K562 (cell line): ENCODE measurements at places on chromosomes 1 and 21.

DNA sequence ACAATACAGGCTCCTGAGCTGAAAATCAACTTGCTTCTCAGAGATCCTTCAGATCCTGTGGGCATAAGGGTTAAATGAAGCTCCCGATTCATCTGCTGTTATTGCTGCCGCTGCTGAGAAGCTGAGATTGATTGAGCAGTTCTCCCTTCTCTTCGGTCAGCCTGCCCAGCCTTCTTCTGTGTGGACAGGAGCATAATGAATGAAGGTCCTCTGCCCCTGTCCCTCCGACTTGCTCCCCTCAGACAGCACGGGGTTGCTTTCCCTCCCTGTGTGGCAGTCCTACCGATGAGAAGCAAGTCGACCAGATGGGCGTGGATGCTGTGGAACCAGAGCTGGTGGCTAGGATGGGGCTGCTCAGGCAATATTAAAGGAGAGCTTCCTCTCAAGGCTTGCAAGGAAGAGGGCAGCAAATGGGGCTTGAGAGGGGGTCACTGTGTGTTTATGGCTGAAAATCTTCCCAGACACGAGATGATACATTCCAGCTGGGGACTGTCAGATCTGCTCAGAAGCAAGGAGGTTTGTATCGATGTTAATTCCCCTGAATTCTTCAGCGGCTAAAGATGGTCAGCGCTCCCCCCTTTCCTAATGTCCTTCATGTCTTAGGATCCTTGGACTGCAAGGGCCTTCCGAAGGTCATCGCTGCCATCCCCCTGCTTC is 63.9 kb upstream of the GOLT1A start:
- DNase-seq, result no peak

GRCh38 chr1:164914208-164914607 is 355.2 kb downstream of the PBX1 start:
- DNase-seq, result no peak

DNA sequence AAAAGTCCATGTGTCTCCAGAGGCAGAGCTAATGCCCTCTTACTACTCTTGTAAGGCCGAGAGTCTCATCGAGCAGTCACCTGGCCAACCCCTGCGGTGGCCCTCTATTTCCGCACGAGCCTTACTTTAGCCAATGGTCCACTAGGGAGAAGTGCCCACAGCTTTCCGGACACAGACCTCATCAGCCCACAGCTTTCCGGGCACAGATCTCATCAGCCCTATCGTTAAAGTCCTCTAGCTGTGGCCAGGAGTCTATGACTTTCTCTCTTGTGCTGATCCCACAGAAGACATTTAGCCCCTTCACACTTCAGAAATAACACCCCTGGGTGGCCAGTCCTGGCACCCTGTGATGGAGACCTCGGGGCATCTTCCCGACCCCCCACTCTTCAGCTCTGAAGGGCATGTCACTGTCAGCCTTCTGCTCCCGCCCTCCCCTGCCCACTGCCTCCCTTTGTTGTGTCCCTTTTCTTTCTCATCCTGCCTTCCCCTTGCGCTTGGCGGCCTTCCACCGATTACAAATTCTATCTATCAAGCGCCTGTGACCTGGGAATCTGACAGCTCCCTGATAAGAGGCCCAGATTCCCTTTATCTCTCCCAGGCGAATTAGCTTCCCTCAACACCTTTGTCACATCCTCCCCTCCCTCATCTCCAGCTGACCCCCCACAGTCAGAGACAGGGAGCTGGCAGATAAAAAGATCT is 161.0 kb downstream of the PLXNA2 start:
- DNase-seq, result no peak

DNA sequence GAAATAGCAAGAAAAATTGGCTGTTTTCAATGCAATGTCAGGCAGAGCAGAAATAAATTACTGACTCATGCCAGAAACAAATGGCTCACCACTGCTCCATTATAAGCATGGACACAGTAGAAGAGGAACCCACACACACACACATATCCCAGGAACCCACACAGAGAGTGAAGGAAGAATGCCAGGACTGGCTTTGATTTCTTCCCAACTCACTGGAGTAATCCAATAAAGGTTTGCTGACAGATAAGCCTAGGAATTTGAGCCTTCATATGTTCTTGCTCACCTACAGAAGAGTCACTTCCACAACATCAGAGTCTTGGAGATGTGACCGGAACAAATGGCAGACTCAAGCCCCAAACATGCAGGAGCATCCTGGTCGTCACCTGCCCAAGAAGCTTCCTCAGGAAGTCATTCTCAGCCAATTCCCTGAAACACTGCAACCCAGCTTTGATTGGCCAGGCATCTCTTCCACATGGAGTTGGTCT is 2.2 kb downstream of the SH3BP5L start:
- DNase-seq, result no peak

DNA sequence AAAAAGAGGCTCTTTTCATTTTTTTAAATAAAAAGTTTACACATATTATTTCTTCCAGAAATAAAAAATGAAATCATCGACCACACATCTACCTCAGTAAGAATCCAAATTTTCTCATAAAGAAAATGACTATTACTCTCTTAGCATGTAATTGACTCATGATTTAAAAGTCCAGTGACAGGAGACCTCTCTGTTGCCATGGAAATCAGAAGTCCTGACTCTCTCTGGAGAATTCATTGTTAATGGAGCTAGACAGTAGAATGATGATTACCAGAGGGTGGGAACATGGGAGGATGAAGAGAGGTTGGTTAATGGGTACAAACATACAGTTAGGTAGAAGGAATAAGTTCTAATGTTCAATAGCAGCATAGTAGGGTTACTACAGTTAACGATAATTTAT is 5.0 kb upstream of the CLCA4 start:
- DNase-seq, result no peak

GRCh38 chr1:61640531-61641530 is 84.1 kb downstream of the TM2D1 start:
- DNase-seq, result no peak

DNA sequence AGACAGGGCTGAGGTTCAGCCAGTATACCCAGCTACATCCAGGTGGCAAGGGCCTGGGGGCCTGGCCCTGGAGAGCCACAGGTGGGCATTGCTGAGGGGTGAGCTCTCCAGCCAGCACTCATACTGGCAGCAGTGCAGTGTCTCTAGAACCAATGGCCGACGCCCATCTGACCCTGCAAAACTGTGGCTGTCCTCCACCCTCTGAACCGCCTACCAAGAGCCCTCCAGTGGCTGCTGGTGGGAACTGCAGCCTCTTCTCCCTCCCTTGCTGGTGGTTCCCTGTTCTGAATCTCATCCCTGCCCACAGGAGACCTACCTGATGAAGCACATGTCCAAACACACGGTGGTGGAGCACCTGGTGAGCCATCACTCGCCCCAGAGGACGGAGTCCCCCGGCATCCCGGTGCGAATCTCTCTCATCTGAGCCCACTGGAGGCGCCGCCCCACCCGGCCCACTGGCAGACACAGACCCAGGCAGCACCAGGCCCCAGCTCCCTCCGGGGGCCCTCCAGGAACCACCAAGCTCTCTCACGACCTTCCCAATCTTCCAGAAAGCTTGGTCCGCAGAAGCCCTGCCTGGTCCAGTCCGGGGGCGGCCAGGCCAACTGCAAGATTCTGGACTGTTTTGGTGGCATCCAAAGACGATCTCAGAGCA is 22.1 kb downstream of the A3GALT2 start:
- DNase-seq, result peak; percentile 79

DNA sequence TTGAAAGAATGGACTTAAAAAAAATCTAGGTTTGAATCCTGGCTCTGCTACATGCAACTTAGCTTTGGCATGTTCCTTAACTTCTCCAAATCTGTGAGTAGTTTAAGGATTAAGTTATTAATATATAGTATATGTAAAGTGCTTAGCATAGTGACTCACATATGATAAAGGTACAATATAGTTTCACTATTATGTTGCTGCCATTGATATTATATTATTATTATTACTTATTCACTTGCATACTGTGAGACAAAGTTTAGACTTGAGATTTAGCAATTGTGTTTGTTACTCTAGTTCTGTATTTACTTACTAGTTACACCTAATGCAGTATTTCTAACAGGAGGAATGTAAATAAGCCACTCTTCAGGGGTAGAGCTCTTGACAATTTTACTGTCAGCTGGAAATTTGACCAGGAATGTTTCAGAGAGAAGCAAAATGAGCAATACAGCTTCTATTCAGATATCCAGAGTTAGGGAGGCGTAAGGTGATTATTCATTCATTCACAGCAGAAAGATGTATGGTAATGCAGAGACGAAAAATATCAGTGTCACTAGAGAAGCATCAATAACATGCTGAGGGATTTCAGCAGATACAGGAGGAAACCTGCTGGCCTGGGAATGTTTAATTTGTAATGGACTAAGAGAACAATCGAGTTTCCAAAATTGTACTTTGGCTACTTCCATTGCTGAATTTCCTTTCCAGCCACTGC is 25.5 kb downstream of the RGS7 start:
- no peak for DNase-seq

DNA sequence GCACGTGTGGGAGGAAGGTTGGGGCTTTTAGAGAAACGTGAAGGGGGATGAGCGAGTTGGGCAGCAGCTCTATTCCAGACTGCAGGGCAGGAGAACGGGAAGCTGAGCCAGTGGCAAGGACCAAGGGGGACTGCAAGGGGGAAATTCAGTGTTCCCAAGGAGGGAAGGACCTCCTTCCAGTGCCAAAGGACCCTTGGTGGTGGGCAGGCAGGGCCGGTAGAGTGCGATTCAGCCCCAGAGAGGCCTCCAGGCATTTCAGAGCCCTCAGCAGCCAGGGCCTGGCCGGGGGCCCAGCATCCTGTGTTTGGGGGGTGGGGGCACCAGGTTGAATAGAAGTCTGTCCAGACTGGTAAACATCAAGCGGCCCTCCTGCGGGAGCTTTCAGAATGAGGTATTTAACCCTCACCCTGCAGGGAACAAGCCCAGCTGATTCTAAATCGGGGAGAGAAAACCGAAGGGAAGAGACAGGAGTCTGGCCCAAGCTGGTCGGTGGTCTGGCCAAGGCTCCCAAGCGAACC is 2.3 kb downstream of the COL9A2 start:
- no peak for DNase-seq

GRCh38 chr1:197915862-197916499 is 1.2 kb upstream of the LHX9 start:
- DNase-seq, result peak; percentile 48

GRCh38 chr21:16678429-16679160 is 834.2 kb upstream of the CXADR start:
- DNase-seq, result no peak

GRCh38 chr1:215865060-215865459 is 298.0 kb downstream of the KCTD3 start:
- no peak for DNase-seq

DNA sequence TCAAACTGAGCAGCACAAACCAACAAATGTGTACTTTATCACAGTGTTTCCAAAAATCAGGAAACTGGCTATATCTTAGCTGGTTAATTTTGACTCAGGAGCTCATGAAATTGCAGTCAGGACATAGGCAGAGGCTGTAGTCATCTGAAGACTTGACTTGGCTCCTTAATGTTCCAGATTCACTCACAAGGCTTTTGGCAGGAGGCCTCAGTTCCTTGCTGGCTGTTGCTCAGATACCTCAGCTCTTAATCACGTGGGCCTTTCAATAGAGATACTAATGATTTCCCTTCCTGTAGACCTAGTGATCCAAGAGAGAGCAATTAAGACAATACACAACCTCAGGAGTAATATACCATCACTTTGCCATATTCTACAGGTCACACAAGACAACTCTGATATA is 537.7 kb downstream of the BRINP3 start:
- no peak for DNase-seq

- DNase-seq, result no peak
Measured at GRCh38 chr1:192489748-192490147, 85.8 kb upstream of the RGS1 start.

DNA sequence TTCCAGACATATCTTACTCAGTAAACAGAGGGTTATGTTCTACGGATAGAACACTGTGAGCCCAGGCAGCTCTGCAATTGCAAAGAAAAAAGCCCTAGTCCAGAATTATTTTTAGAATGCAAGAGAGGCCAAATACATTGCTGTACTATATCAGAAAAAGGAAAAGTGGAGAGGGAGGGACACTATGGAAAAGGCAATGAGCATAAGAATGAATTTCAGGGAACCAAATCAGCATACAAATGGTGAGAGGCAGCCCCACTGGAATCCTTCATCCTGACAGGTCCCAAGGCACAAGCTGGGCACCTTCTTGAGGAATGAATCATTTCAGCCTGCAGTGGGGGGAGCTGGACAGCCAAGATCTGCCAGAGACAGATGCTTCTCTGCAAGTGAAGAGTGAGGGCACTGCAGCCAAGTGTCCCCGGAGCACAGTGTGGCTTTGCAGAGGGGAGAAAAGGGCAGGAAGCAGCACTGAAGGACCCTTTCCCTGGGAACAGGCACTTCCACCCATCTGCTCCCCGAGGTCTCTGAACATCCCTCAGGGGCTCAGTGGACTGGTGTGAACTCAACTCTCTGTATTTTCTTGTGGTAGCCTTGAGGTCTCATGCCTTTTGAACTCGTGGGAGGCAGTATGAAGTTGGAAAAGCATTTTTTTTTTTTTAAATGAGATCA is 115.6 kb downstream of the XCL2 start:
- no peak for DNase-seq

GRCh38 chr1:15116966-15117365 is 36.6 kb upstream of the TMEM51 start:
- no peak for DNase-seq

DNA sequence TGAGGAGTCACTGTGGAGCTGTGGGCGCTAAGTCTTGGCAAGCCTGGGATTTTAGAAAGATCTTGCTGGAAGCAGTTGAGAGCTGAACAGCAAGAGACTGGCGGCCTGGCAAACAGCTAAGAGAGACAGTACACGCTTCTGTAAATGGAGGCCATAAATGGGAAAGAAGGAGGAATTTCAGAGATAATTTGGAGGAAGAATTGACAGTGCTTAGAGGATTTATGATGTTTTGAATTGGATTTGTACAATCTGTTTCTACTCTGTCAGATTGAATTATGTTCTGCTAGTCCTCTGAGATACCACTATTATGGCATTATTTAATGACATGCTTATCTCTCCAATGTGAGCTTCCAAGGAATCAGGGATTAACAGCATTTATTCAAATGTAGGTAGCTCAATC is 50.1 kb downstream of the ABCA4 start:
- no peak for DNase-seq

- DNase-seq, result peak; percentile 37
Measured at GRCh38 chr1:236502972-236503639, 20.7 kb upstream of the LGALS8 start.

- no peak for DNase-seq
Measured at GRCh38 chr21:21605521-21605920, 607.3 kb downstream of the NCAM2 start.

- DNase-seq, result peak; percentile 38
Measured at GRCh38 chr1:9629445-9630201, 21.9 kb upstream of the PIK3CD start.

DNA sequence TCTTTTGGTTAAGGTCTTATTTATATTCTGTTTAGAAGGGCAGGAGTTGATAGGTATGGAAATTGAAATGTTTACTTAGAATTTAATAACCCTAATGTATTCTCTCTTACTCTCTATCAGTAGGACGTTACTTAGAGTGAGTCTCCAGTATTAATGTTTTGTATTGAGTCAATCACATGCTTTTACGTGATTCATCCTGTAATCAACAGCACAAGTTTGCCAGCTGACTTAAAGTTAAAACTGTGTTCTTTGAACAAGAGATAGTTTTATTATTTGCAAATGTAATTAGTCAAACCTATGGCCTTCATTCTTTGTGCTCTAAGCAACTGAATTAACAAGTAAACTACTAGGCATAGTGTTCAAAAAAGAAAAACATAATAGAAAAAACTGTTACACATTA is 57.3 kb downstream of the PKN2 start:
- DNase-seq, result no peak
